ENCODE measurements at places on chromosomes 7 and 10.

GRCh38 chr7:130733931-130734814, at the start of gene KLF14:
TSS of gene KLF14 (minus strand) at chr7:130734207. CDS start at chr7:130734033, 174 bp downstream.
- DNase-seq = peak; percentile 15

- DNase-seq = no peak
Measured at GRCh38 chr7:95840953-95841950, 68.9 kb downstream of the DYNC1I1 start.

GRCh38 chr10:88848499-88848898, 3.1 kb downstream of the ANKRD22 start:
- DNase-seq = no peak

- no peak for DNase-seq
Measured at GRCh38 chr10:90856964-90857634, 740 bp downstream of the HTR7 start.

DNA sequence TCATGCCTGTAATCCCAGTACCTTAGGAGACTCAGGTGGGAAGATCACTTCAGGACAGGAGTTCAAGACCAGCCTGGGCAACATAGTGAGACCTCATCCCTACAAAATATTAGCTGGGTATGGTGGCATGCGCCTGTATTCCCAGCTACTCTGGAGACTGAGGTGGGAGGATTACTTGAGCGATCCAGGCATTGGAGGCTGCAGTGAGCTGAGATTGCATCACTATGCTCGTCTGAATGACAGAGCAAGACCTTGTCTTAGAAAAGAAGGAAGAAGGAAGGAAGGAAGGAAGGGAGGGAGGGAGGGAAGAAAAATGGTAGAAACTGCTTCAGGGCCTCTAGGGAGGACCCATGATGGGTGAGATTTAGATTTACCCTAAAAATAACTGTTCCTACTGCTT, 112.3 kb downstream of the SPDYE5 start:
- DNase-seq = no peak

- DNase-seq = no peak
Measured at GRCh38 chr7:16719699-16720098, 33.9 kb upstream of the TSPAN13 start.

DNA sequence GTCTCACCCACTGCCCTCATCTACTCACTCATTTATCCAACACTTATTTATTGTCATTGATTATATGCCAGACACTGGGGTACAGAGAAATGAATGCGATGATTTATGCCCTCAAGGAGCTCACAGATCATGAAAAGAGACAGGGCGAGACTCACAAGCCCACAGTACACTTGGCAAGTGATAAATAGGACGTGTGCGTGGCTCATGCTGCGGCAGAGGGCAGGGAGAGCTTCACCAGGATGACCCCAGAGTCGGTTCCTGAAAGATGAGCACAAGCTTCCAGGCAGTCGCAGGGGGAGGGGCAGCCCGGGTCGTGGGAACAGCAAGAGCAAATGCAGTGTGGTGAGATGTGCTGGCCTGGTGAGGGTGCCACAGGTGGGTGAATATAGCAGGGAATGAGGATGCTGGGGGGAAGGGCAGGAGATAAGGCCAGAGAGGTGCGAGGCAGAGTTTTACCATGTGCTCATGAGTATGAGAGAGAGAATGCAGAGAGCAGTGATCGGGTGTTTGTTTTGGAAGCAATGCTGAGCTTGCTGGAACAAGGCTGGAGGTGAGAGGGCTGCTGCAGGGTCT, 70.9 kb downstream of the ATXN7L1 start:
- no peak for DNase-seq

- DNase-seq = no peak
Measured at GRCh38 chr10:70786799-70787415, 1.7 kb upstream of the TBATA start.

GRCh38 chr10:35377050-35377728, 40.9 kb downstream of the CCNY start:
- DNase-seq = no peak

- DNase-seq = no peak
Measured at GRCh38 chr10:24952707-24953645, 570 bp upstream of the PRTFDC1 start.

DNA sequence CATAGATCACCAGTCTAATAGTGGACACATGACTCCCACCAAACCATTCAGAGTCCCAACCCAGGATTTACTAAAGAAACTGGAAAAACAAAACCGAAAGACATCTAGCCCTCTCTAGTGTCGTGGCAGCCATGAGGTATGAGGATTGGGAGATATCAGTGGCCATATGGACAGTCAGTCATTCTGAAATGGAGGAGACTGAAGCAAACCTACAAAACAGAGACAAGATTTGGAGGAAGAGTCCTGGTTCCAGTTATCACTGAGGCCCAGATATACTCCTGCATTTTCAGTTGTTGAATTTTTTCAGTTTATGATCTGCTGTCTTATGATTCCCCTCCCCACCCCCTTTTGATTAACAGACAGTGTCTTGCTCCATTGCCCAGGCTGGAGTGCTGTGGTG, 9.1 kb upstream of the RALA start:
- no peak for DNase-seq

GRCh38 chr10:103467406-103467805, 8.7 kb upstream of the CALHM1 start:
- peak; percentile 45 for DNase-seq

- no peak for DNase-seq
Measured at GRCh38 chr10:54203401-54203800, 597.6 kb downstream of the PCDH15 start.

- DNase-seq = no peak
Measured at GRCh38 chr10:44571701-44572100, 186.8 kb upstream of the CXCL12 start.

DNA sequence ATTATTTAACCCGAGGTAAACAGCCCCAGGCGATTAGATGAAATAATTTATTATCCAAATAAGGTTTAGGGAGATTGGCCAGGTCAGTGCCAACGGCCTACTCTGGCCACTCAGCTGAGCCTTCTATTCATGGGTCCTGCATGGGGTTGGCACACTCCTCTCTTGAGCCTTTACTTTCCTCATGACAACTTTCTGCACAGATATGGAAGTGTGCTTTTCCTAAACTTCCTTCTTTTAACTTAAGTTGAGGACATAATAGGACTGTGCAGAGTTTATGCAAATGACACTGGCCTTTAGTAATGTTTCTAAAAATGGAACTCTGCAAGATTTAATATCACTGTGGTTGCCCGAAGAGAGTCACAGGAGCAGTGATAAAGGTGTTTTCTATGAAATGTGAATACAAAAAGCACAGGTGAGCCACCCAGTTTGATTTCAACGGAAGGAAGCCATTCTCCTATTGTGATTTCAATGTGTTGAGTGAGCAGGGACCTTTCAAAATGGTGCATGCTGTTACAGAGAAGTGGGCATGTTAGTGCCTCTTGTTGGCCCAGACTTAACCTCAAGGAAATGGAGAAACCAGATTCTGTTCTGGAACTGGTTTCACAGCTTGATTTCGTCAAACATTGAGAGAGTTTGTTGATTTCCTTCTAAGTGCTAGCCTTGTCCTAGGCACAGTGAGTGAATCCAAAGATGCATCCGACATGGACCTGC, 55.7 kb downstream of the LYZL2 start:
- DNase-seq = no peak

- DNase-seq = no peak
Measured at GRCh38 chr7:37820708-37821468, 27.5 kb upstream of the NME8 start.

GRCh38 chr10:121152033-121152432, 300.9 kb downstream of the WDR11 start:
- no peak for DNase-seq

DNA sequence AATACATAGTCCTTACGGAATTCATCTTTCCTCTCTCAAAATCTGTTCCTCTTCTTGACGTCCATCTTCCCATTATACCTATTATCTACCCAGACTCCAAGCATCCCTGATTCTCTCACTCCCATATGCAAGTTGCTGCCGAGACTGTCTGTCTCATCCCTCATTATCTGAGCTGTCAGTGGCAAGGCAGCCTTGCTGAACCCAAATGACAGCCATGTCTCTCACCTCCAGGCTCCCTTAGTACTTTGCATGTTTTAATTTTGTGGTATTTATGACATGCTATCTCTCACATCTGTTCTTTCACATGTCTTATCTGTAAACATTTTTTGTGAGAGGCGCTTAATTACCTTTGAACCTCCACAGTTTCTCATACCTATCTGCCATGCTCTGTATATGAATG, 54.4 kb upstream of the IFRD1 start:
- no peak for DNase-seq

GRCh38 chr10:77591238-77591880, 46.2 kb downstream of the KCNMA1 start:
- DNase-seq = no peak

DNA sequence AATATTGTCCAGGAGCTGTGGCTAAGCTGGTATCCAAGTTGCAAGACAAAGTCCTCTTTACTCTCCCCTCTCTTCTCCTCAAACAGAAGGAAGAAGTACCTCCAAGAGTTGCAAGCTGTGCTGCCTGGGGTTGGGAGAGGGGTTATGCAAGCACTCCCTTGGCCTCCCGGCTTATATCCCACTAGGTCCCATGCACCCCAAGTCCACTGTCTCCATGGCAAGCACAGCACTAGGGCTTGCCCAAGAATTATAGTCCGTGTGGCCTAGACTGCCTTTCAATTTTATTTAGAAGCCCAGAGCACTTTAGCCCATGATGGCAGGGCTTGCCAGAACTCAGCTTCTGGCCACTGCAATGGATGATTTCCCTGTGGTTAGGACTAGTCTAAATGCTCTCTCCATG, 40.4 kb upstream of the TECTB start:
- DNase-seq = no peak

DNA sequence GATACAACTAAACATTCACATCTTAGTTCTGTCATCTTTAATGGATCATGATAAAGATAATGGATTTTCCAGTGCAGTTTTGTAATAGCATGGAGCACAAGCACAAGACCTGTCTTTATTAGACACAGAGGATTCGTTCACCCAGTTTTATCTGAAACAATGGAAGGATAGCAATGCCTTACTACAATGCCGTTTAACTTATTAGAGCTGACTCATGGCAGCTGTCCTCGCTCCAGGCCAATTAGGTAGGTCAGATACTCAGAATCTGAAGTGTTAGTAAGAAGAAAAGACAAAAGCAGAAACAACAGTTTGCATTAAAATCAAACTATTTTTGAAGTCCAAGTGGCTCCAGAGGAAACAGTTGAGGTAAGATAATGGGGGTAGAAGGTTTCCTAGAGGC, 12.8 kb downstream of the OR13A1 start:
- DNase-seq = no peak

GRCh38 chr10:105615715-105616365, 974.8 kb downstream of the SORCS3 start:
- DNase-seq = no peak

DNA sequence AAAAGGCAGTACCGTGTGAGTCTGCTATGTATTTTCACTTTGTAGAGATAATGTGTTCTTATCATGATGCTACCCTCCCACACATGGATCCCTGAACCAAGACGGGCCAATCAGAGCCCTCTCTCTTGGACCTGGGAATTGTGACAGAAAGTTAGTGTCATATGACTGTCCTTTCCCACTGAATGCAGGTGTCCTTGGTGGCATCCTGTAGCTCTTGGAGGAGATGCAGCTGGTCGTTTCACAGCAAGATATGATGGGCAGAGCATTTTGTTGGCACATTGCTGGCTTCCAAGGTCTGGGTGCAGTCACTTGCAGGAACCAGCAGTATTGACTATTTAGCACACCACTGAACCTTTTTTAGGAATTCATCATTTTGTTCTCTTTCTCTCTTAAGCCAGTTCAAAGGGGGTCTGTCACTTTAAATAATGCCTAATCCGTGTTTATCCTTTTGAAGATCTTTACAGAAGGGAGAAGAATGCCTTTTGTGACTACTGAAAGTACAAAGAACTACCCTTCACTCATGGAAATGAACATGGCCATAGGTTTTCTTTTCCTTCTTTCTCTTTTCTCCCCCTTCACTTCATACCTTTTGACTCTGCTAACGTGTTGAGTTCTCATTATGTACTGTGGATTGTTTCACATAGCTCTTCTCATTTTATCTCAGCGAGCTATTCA, 125.1 kb downstream of the PLXDC2 start:
- DNase-seq = no peak

GRCh38 chr10:775245-776075, 86.0 kb upstream of the DIP2C start:
- DNase-seq = no peak

- no peak for DNase-seq
Measured at GRCh38 chr7:123004931-123005330, 9.4 kb upstream of the TAS2R16 start.

Data from stimulated activated naive B cell treated with anti-CD40 and anti-IgM and Interleukin-4, amounts not matched to agents 10 μg/mL and 1 μg/mL and 100 μg/mL, for 72 hours (primary cell).